ENCODE measurements at places on chromosomes 2 and 18.

DNA sequence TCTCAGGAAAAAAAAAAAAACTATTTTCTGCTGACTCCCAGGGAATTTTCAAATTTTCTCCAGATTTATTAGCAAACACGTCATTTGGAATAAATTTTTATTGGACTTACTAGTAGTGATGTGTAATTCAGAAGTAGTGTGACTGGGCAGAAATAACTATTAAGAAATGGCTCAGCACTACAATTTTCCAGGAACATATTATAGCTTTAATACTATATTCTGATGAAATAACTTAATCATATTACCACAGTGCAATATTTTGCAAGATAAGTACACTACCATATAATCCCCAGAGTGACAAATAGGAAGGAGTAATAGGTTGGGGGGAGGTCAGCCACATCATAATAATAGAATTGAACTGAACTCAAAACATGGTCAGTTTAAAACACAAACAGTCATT, 19.7 kb upstream of the TNFAIP6 start:
- DNase-seq = no peak

DNA sequence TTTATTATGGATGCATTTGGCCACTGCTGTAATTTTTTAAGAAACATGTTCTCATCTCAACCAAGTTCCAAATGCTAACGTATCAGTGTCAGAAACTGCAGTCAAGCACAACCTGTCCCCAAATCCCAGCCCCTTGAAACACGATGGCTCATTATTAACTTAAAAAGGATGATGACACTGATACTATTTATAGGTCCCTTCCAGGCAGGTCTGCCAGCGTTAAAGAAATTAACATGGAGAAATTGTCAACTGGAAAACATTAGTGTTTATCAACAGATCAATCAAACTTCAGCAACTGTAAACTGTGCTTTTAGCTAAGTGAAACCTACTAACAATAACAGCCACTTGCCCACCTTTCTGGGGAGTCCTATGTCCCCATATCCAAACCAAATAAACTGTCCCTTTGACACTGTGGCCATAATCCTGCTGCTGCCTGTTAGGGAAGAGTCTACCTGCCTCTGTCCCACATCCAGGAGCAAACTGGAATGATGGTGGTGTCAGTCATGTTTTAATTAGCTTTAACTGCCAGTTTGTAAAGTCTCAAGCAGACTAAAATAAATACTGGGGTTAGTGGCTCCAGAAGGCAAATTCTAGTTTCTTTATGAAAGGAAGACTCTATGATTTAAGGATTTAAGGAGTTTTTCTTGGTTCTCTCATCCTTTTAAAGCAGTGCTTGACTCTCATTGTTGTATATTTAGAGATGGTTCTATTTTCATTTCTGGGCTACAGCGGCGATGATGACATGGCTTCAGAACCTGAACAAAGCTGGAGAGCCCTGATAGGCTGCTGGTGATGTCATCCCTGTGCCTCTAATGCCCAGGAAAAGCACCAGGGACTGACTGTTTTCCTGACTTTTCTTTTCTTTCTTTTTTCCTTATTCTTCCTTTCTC, 583.6 kb upstream of the PIK3C3 start:
- DNase-seq = no peak

DNA sequence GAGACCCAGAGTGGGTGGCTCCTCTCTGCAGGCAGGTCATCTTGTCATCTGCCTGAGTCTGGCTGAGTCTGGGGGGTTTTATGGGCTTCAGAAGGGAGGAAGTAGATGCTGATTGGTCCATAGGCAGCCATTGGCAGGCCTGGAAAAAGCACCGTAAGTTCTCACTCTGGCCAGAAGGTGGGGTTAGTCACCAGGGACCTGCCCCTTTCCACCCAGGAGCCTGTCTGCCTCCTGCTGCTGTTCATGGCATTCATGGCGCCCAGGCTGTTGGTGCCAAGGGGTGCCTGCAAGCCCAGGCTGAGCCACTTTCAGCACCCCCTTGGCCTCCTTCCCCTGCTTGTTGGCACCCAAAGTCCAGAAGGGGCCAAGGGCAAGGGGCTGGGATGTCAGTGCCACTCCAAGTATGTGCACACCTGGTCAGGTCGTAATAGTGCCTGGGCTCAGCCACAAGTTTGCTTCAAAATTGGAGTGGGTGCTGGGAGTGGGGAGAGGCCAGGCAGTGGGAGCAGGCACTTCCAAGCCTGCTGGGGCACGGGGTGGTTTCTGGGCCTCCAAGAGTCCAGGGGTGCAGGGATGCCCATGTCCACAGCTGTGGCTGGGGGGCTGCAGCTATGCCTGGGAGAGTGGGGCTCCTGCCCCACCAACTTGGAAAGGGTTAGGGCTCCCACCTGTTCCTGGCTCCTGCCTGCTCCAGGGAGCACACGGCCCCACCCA, 178.1 kb downstream of the FAM210A start:
- no peak for DNase-seq

DNA sequence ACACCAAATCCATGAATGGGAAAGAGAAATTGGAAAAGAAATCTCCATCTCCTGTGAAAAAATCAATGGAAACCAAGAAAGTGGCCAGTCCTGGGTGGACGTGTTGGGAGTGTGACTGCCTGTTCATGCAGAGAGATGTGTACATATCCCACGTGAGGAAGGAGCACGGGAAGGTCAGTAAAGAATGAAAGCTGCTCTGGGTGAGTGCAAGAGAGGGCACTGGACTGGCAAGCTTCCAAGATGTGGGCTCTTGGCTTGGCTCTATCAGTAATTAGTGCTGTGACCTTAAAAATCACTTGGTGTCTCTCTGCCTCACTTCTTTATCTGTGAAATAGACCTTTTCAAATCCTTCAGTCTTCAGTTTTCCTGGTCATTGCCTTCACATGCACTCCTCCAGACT, 89.0 kb downstream of the ZNF532 start:
- DNase-seq = no peak

DNA sequence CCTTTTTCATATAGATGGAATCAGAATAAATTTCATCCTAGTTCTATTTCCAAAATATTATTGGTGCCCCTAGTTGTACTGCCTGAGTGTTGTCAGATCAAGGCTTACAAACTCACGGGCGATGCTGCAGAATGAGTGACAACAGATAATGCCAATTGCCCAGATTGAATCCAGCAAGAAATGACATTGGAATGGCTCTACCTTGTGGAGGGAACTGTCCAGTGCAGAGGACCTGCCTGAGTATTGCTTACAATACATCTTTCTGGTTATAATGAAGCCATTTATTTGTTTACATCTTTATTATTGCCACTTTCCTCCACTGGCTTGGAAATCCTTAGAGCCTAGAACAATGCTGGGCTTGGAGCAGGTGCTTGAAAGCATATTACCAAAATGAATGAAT, 7.8 kb upstream of the IL1R2 start:
- DNase-seq = no peak

- DNase-seq = no peak
Observed at GRCh38 chr2:9262671-9263171, 56.1 kb downstream of the ASAP2 start.

Data from CD4-positive, alpha-beta T cell treated with Interleukin-4 for 1 hour (primary cell).